ENCODE measurements at places on chromosomes 1 and 21.
A peak's percentile ranks its signal among the peaks of the same experiment; 100 is the strongest.

GRCh38 chr1:232249861-232250777 lies 379.8 kb downstream of the SIPA1L2 start:
- DNase-seq, result no peak

DNA sequence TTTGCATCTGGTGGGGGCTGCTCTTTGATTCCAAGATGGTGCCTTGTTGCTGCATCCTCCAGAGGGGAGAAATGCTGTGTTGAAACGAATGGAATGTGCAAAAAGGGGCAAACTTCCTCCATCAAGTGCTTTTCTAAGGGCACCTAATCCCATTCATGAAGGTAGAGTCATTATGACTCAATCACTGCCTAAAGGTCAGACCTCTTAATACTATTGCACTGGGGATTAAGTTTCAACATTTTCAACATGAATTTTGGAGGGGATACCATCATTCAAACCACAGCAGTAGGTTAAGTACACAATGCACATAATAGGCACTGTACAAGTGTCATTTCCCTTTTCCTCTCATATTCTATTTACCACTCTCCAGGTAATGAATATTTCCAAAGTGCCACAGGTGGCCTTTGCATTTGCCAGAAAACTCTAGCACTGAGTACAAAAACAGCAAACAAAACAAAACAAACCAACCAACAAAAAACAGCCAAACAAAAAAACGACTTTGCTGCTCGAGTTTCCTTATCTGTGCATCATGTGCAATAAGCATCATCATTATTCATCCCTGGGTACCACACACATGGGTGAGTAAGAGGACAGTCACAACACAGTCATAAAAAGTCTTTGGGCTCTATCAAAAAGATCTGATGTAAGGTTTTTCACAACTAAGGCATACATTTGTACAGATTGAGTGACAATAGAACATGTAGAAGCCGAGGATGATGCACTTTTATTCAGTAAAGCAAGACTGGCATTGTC lies 42.5 kb downstream of the IFI44 start:
- DNase-seq, result peak; percentile 30

GRCh38 chr1:206854401-206855129 lies 10.9 kb upstream of the IL20 start:
- no peak for DNase-seq

- DNase-seq, result no peak
Measured at GRCh38 chr1:162145280-162145965, 75.9 kb downstream of the NOS1AP start.

Measured in AG20443 (cell line).